ENCODE measurements at places on chromosomes 3 and 15.

DNA sequence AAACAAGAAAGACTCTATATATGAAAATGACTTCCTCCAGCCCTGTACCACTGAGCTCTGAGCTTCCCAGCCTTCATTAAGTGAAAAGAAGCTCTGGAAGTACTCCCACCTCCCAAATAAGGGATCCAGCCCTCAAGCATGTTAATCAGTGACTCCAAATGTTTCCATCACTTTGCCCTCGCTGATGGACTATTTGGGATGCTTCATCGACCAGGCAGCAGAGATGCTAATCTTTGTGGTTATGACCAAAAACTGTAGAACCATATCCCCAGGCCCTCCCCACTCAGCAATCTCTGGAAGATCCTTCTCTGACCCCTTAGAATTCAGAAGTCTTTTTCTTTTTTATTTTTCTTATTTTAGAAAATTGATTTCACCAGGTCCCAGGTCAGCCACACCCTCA, 2.3 kb upstream of the CTDSPL start:
- no peak for ATAC-seq

DNA sequence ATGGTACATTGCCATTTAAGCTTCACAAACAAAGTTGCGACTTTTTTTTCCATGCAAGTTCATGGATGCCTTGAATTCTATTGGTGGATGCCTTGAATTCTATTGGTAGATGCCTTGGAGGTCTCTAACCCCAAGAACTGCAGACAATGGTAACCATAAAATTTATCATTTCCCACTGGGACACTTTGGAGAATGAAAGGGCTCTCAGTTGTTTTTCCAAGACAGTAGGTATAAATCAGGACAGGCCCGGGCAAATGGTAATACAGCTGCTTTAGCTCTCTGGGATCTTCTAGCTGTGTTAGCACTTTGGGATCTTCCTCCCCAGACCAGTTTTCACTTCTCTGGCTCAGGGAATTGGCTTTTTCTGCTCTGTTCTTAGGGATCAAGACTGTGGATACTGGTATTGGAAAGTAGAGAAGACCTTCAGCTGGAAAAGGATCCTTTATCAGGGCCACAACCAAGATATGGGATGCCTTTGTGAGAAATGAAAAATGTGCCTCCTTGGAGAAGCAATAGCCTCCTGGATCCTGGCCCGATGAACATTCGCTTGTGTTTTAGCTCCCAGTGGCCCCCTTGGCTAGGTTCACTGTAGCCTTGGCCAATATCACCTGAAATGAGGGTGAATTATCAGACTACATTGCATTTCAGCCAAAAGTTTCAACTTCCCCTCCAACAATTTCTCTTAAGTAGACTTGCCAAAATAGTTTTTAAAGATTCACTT, 8.3 kb downstream of the LRRC3B start:
- ATAC-seq: no peak

DNA sequence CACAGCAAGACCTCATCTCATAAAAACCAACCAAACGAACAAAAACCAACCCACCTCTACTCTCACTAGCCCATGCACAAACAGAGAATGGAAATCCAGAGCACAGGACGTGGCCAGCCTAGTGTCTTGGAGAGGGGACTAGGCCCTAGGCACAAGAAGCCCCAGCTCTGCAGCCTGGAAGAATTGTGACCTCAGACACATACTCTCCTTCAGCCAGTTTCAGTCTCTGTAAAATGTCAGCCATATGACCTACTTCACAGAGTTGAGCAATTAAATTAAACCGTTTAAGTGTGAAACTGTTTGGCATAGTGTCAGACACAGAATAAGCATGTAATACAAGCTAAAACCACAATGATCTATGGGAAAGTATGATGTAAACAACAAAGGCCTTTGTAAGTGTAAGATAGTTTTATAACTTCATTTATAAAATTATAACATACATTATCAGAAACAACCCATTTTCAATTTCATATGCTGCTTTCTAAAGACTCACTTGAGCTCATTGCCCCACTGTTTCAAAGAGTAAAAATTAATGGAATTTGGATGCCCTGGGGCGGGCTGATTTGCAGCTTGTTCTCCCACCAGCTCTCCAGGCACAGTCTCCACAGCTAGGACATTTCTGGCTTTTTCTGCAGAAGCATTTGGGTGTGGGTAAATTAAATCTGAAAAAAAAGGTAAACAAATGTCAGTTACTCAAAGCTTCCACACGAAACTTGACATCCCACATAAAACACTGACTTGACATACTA, 32.9 kb downstream of the TBC1D2B start:
- ATAC-seq: no peak

GRCh38 chr3:115659253-115660220, 36.2 kb downstream of the GAP43 start:
- no peak for ATAC-seq

DNA sequence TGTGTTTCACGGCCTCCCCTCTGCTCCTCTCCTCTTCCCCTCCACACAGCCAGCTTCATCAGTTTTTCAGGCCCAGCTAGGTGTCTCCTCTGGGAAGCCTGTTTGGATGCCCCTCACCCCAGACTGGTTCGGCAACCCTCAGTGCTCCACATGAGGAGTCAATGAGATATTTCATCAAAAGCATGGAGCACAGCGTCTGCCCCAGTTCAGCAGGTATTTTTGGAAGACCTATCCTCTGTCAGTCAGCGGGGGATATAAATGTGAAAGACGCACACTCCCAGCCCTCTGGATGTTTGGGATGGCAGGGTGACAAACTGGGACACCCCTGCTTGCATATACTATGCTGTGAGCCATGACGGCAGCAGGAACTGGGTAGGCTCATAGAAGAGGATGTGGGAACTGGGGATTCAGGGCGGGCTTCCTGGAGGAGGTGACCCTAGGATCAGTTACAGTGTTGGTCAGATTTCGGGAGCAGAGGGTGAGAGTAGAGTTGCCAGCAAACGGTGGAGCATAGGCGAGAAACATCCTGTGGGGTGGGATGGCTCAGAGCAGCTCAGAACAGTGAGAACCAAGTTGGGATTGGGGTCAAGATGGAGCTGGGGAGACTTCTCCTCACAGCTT, 42.9 kb downstream of the PXYLP1 start:
- no peak for ATAC-seq

- ATAC-seq: no peak
Observed at GRCh38 chr3:191762323-191762960, 301.5 kb downstream of the PYDC2 start.

DNA sequence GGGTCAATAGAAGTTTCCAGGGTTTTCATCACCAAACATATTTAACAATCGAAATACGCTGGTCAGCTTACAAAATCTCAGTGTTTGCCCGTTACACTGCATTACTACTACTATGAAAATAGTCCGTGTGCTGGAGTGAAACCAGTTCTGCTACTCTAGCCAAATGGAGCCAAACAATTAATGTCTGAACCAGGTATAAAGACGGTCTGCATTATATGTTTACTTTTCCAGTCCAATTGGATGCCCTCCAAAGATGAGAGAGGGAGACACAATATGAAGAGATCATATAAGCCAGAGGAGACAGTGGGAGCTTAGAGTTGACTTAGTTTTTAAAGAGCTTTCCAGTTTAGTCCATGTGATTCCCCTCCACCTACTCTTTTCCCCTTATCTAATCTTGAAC, 6.3 kb upstream of the DUT start:
- ATAC-seq: no peak

GRCh38 chr3:3191675-3192285, 12.3 kb upstream of the CRBN start:
- no peak for ATAC-seq

- peak; percentile 29 for ATAC-seq
Observed at GRCh38 chr3:172678068-172678467, 32.8 kb downstream of the NCEH1 start.

DNA sequence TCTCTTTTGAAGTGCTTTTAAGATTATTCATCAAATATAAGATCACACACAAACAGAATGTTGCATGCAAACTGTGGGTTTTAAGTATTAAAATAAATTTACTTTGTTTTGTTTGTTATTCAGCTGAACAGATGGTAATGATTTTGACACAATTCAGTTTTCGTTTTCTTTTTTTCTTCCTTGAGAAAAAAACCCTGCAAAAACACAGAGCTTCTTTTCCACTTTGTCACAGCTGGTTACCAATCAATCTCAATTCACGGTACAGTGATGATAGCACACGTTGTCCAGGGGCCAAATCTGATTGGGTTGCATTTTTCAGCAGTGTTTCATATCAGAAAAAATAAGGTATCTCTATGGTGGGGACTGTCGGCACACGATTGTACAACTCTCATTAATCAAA, 473.6 kb downstream of the ROBO2 start:
- ATAC-seq: no peak

- peak; percentile 91 for ATAC-seq
Observed at GRCh38 chr3:122081543-122082247, 26.5 kb downstream of the CD86 start.

DNA sequence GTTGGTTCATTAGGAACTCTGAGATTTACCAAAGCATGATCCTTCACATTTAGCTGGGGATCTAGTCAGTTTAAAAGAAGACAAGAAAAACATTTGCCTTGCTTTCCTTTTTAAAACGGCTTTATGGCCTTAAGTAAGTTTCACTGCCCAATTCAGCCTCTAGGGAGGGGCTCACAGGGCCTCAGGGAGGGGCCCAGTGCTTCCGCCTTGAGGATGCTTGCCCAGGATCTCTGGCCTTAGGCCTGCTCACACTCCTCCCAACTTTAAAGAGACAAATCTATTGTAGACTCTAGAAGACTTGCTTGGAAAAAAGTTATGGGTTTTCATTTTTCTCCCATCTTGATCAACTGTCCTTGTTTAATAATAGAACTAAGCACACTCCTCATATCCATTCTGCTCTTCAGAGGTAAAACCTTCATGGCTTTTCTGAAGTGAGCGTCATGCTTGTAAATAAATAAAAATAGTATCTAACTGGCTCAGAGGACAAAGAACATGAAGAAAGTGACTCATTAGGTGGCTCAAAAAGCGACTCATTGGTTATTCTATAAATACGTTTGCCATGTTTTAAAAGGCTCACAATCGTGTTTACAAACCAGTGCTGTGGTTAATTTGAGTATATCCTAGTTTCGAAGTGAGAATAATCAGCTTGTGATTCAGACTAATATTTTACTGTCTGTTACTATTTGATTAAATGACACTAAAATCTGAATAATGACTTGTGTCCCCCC, 13.7 kb downstream of the PDHB start:
- no peak for ATAC-seq

- ATAC-seq: peak; percentile 34
Observed at GRCh38 chr3:150349314-150350097, 58.6 kb upstream of the TSC22D2 start.

DNA sequence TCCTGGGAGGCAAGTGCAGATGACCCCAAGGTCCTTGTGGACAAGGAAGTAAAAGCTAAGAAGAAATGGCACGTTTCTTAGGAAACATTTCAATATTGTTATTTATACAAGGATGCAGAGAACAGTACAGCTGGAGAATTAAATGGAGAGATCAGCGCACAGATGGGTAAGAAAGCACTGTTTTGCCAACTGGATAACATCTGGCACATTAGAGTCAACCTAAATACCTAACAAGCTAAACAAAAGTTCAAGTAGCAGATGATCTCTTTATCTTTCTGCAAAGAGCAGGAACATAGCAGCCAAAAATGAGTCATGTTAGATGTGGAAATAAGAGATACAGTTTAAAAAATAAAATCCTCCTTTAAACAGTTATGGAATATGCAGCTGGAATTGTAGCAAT, 15.7 kb upstream of the DPPA4 start:
- ATAC-seq: no peak

DNA sequence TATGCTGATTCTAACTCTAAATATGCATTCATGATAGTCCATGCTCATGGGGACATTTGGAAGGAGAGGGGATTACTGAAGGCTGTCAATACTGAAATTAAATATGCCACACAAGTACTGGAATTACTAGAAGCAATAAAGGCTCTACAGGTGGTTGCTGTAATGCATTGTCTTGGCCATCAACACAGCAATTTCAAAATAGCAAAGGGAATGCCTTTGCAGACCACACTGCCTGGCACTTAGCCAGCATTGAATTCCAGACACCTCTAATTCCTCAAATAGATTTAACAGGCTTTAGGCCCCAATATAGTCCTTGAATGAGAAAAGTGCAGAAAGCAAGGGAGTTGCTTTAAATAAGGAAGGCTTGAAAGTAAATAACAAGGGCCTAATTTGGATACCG, 115.8 kb upstream of the PLCL2 start:
- ATAC-seq: no peak

DNA sequence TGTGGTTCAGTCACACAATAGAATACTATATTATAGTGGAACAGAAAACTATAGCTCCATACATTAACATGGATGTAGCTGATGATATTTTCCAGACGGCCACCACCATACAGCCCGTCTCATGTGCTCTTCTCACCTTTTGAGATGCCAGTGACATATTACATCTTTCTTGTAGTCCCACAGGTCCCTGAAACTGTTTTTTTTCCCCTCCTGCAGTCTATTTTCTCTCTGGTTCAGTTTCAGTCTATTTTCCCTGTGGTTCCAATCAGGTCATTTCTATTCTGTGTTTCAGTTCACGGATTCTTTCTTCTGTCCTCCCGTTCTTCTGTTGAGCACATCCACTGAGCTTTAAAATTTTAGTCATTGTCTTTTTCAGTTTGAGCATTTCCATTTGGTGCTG, 72.2 kb downstream of the PPCDC start:
- no peak for ATAC-seq

- ATAC-seq: no peak
Observed at GRCh38 chr3:5188419-5189221, 1.1 kb downstream of the EDEM1 start.

GRCh38 chr15:90142216-90143165, 40.2 kb upstream of the IDH2 start:
- ATAC-seq: no peak

- ATAC-seq: peak; percentile 73
Observed at GRCh38 chr15:90201130-90201943, at the start of gene SEMA4B. SEMA4B (plus strand) TSS chr15:90201330; CDS start chr15:90201579, 249 bp downstream.

DNA sequence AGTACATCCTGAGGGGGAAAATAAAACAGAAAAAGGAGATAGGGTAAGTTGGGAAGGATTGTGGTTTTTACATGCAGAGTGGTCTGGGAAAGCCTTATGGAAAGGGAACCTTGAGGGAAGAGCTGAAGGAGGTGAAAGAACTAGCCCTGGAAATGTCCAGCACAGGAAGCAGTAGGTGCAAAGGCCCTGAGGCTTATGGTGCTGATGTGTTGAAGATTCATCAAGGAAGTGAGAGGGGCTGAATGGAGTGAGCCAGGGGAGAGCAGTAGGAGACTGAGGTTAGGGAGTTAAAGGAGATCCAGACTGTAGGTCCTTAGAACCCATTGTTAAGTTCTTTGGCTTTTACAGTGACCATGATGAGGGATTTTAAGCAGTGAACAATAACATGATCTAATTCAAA, 33.0 kb downstream of the ATP1B3 start:
- ATAC-seq: no peak

DNA sequence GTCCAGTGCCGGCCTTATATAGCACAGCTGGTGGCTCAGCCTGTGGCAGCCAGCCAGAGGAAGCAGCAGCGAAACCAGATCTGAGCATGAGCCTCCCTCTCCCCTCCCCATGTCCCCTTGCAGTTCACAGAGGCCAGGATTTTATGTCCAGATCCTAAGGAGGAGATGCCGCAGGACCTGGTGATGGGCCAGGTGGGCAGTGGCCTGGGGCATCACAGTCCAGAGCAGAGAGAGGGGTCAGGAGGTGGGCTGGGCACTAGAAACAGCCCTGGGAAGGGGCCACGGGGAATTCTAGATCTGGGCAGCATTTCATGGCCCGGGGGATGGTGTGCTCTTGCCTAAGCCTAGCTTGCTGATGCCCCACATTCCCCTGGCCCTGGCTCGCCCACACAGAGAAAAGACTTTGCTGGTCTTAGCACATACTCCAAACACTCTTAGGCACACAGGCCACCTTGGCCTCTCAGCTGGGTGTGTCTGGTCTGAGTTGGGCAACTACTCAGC, 259 bp upstream of the CILP start:
- ATAC-seq: peak; percentile 15

GRCh38 chr15:92811148-92811913, 88.8 kb upstream of the CHD2 start:
- ATAC-seq: peak; percentile 15

GRCh38 chr15:71010997-71011396, 104.3 kb upstream of the THSD4 start:
- no peak for ATAC-seq

Data from esophagus mucosa (tissue), 1 donor.